Astrocyte (in vitro differentiated cells and primary cell): ENCODE measurements at places on chromosomes 2 and 18.
A peak's percentile ranks its signal among the peaks of the same experiment; 100 is the strongest.

GRCh38 chr2:62738981-62739936 lies 33.7 kb downstream of the EHBP1 start:
- no peak overlapping the region for H3K27ac ChIP-seq
- peaks cover 10% of the 10 kb centered on the region for H3K4me1 ChIP-seq
- no peak for DNase-seq
- H3K27me3 ChIP-seq = no peaks in the 10 kb centered on the region
- no peaks in the 10 kb centered on the region for H3K36me3 ChIP-seq

DNA sequence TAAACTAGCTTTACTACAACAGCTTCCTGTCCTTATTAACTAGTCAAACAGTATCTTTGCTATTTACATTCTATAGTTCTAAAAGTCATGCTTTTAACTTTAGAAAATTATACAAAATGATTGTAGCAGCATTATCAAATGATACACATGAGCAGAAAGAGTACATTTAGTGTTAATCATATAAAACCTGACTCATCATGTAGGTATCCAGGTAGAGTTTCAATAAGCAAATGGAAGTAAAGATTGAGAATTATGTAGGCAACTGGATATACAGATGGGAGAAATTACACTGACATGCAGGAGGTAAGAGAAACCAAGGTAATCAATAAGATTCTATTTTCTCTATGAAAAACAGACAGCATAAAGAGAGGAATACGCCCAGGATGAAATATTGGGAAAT lies 33.8 kb downstream of the TRIP12 start:
- H3K4me1 ChIP-seq = no peaks in the 10 kb centered on the region
- DNase-seq = no peak
- H3K4me3 ChIP-seq = no peak overlapping the region
- no peaks in the 10 kb centered on the region for H3K27me3 ChIP-seq

DNA sequence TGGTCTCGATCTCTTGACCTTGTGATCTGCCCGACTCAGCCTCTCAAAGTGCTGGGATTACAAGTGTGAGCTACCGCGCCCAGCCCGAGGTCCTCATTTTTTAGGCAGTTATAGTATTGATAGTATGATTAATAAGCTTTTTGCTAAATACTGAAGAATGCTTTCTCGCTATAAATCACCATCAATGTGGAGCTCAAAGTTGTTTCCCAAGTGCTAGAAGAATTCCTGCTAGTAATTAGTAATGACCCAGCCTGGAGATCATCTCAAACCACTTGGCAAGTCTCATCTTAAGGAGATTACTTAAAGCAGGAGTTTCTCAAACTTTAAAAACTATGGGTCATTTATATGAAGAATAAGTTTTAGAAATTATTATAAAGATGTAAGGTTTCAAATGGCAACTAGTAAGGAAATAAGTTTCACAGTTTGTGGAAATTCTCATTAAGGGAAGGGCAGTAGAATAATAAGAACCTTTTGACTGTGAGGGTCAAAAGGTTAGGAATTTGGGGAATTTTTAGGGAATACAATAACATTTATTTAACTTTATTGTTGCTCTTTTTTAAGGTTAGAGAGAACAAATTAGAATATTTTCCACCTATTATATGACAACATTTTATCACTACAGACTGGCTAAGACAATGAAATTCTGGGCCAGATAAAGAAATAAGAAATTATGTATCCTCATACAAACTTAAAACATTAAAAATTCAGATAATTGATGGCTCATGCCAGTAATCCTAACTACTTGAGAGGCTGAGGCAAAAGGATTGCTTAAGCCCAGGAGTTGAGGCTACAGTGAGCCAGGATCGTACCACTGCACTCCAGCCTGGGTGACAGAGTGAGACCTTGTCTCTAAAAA lies 148.6 kb upstream of the MAP3K20 start:
- H3K27ac ChIP-seq = no peak overlapping the region
- H3K4me1 ChIP-seq = peaks cover 18% of the 10 kb centered on the region
- no peaks in the 10 kb centered on the region for H3K36me3 ChIP-seq

DNA sequence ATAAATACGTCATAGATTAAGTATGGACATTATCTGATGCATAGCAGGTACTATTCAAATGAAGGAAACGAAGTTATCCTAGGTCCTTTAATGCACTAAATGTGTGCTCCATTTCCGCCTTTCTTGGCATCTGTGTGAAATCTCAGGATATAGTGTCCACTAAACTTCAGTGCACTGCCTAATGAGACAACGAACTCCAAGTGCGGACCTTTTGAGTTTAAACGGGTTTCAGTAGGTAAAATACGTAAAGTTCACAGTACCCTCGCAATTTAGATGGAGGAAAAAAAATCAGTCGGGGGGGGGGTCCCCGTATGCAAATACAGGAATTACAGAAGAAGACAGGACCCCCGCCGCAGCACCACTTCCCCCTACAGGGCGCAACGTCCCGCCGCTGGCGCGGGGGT lies 729 bp upstream of the REL start:
- no peaks in the 10 kb centered on the region for H3K36me3 ChIP-seq
- peak overlapping the region; percentile 97 for H3K27ac ChIP-seq
- no peaks in the 10 kb centered on the region for H3K27me3 ChIP-seq
- peak overlapping the region; percentile 67 for H3K4me3 ChIP-seq

DNA sequence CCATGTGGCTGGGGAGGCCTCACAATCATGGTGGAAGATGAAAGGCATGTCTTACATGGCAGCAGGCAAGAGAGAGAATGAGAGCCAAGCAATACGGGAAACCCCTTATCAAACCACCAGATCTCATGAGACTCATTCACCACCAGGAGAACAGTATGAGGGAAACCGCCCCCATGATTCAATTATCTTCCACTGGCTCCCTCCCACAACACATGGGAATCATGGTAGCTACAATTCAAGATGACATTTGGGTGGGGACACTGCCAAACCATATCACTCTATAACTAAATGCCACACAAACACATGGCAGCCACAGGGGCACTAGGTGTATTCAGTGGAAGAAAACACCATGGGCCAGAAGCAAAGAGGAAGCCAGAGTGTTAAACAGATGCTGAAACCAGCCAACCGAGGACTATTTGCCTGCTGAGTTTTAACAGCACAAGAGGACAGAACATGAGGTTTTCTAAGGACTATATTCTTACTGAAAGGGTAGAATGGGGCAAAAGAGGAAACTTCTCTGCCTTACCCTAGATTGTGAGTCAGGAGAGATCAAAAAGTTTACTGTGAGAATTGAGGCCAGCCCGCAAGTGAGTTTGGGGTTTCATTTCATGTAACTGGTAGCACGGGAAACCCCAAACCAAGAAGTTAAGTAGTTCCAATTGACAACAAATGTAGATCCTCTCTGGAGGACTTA lies 49.2 kb downstream of the SIGLEC15 start:
- no peaks in the 10 kb centered on the region for H3K4me1 ChIP-seq
- peak; percentile 42 for DNase-seq
- no peaks in the 10 kb centered on the region for H3K27me3 ChIP-seq
- no peak overlapping the region for H3K4me3 ChIP-seq
- H3K36me3 ChIP-seq = peaks cover 15% of the 10 kb centered on the region

GRCh38 chr18:46332921-46333341 lies 228.7 kb downstream of the HAUS1 start:
- H3K27me3 ChIP-seq = peaks cover 25% of the 10 kb centered on the region
- H3K4me1 ChIP-seq = peaks cover 14% of the 10 kb centered on the region
- no peaks in the 10 kb centered on the region for H3K36me3 ChIP-seq
- no peak for DNase-seq

DNA sequence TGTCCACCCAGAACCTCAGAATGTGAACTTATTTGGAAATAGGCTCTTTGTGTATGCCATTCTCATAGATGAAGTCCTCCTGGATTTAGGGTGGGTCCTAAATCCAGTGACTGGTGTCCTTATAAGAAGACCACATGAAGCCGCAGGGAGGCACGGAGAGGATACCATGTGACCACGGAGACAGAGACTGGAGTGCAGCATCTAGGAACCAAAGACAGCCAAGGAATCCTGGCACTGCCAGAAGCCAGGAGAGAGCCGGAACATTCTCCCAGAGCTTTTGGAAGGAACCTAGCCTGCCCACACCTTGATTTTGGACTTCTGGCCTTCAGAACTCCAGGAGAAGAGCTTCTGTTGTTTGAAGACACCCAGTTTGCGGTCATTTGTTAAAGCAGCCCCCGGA lies 49.7 kb downstream of the ARL4C start:
- no peak overlapping the region for H3K27ac ChIP-seq
- H3K36me3 ChIP-seq = no peaks in the 10 kb centered on the region
- DNase-seq = no peak
- H3K4me1 ChIP-seq = peaks cover 52% of the 10 kb centered on the region

DNA sequence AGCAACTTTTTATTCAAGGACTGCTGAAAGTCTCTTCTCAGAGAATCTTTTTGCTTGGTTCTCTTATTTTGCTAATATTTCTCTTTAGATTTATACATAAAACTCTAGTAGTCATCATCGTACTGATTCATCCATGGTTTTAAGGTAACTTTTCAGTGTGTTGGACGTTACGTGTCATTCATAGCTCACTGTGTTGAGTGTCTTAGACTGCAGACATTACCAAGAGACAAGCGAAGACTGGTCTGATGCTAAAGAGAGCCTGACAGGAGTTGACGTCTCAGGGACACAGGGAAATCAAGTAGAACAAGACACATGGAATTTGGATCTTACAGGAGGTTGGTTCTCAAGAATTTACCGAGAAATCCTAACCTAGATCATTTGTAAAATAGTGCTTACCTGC lies 25.5 kb downstream of the RBM44 start:
- no peak for DNase-seq
- H3K27ac ChIP-seq = no peak overlapping the region
- H3K36me3 ChIP-seq = no peaks in the 10 kb centered on the region

DNA sequence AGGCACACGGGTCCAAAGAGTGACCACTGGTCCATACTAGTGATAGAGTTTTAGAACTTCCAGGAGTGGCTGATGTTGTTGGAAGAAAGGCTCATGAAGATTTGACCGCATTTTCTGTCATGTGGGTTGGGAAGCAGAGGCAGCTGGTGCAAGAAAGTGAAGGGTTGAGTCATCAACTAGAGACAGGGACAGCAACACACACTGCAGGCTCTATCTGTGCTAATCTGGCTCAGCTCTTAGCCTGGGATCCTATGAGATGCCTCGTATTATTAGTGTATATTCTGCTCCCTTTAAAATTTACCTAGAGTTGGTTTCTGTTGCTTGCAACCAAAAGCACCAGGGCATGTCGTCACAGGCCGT lies 2.5 kb upstream of the SH3RF3 start:
- H3K27me3 ChIP-seq = peaks cover 9% of the 10 kb centered on the region
- peaks cover 25% of the 10 kb centered on the region for H3K4me1 ChIP-seq
- peak overlapping the region; percentile 59 for H3K27ac ChIP-seq
- no peak overlapping the region for H3K4me3 ChIP-seq
- DNase-seq = peak; percentile 90

GRCh38 chr2:229775614-229776313 lies 61.4 kb upstream of the DNER start:
- H3K27me3 ChIP-seq = no peaks in the 10 kb centered on the region
- H3K36me3 ChIP-seq = peaks cover 56% of the 10 kb centered on the region
- peaks cover 19% of the 10 kb centered on the region for H3K4me1 ChIP-seq

- H3K4me3 ChIP-seq = no peak overlapping the region
- no peaks in the 10 kb centered on the region for H3K4me1 ChIP-seq
- H3K36me3 ChIP-seq = no peaks in the 10 kb centered on the region
- no peak overlapping the region for H3K27ac ChIP-seq
Observed at GRCh38 chr2:124339709-124340108, 314.6 kb downstream of the CNTNAP5 start.

DNA sequence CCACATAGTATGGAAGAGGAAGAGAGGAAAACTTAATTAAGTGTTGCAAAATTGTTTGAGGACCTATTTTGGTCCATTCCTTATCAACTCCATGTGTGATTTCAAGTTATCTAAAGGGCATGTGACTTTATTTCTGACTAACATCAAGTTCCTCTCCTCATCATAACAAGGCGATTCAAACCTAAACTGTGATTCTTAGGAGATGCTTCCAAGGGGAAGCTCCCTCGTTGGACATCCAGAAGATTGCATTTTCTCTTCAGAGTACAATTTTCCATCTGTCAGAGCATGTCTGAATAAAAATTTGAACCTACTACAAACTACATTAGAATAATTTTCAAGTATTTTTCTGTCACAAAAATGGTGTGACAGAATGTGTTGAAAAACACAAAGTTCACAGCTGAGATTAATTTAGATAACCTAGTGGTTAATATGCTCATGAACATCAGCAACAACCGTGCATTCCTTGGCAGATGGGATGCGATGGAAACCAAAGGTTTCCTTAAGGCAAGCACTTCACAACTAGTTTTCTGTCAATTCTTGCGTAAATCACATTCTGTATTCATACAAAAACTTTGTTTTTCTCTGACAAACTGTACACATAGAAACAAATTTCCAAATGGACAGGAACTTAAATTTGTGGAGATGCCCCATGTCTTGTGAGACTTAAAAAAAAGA lies 4.2 kb downstream of the SFT2D3 start:
- DNase-seq = no peak
- H3K27me3 ChIP-seq = no peaks in the 10 kb centered on the region
- H3K4me1 ChIP-seq = peaks cover 13% of the 10 kb centered on the region
- peaks cover 27% of the 10 kb centered on the region for H3K36me3 ChIP-seq

DNA sequence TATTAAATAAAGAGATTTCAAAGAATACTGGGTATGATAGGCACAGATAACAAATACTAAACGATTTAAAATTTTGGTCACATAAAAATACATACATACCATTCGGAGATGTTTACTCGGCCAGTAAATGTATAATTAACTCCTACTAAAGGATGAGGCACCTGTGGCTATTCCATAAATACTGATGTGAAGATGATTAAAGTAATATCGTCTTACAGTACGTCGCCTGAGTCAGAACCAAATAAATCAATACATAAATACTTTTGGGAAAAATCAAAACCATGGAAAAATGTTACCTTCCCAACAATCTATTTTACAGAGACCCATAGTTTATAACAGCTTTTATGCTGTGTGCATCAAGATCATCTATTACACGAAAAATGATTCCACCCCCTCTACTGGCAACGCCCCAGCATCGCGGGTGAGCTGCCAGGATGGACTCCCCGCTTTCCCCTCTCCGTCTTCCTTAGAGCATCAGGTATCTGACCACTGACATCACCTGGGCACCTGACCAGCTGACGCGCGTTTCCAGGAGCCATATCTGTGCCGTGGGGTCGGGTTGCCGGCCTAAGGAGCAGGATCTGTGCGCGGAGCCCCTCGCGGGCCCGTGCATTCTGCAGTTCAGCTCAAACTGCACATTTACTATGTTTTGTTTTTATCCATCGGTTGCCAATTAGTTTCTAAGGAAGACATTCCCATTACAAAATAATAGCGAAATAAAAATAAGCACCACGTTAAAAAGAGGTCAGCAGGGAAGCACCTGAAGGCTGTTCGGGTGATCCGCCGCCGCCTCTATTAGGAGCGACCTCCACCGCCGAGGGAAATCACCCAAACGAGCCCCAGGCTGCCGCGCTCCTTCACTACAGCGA lies 901 bp downstream of the ICA1L start:
- H3K4me1 ChIP-seq = no peaks in the 10 kb centered on the region
- peak overlapping the region; percentile 79 for H3K4me3 ChIP-seq
- H3K36me3 ChIP-seq = no peaks in the 10 kb centered on the region
- H3K27me3 ChIP-seq = no peaks in the 10 kb centered on the region
- DNase-seq = peak; percentile 33

- no peak overlapping the region for H3K4me3 ChIP-seq
- no peaks in the 10 kb centered on the region for H3K27me3 ChIP-seq
- DNase-seq = no peak
- H3K4me1 ChIP-seq = no peaks in the 10 kb centered on the region
Observed at GRCh38 chr2:151640087-151640486, 94.2 kb downstream of the NEB start.
